Hindlimb muscle (tissue), 1 donor: ENCODE measurements at places on chromosomes 16 and 17.

- no peak for DNase-seq
These were observed 74.1 kb downstream of the ASIC2 start for GRCh38 chr17:33218698-33219601.

DNA sequence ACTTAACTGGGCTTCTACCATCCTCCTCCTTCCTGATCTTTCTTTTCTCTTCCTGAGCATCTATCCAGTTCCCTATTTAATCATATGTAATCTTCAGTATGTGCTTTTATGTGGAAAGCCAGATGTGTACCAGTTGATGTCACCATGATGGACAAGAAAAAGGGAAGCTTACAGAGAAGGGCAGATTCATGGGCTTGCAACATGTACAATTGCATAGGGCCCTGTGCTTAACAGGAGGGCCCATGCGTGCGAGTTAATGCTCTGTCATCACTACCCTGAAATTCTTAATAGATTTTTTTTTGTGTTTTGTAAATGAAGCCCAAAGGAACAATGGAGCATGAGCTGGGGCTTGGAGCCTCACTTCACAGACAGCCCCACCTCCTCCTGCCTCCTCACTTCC, 124.3 kb downstream of the CDH13 start:
- DNase-seq = no peak

DNA sequence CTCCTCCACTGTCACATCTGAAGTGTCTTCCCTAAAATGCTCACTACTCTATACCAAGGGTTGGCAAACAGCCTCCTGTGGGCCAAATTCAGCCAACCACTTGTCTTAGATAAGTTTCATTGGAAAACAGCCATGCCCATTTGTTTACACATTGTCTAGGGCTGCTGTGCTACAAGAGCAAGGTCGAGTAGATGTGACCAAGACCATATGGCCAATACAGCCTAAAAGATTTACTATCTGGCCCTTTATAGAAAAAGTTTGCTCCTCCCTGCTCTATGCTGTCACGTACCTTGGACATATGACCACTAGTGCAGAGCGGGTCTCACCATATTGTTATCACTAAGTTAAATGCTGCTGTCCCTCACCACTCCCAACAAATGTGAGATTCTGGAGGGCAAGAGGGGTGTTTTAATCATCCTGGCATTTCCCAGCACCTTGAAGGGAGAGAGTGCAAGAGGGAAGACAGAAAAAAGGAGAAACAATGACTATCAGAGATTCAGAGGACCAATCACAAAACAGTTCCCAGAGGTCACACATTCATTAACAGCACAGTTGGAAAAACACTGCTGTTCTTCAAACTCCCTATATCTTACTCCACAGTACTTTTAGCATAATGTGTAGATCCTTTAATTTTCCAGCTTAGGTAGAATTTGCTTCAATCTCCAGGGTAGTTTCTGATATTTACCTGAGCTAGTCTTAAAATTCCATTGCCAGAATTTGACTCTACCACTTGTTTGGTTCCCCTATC, 13.2 kb downstream of the LSM12 start:
- no peak for DNase-seq

DNA sequence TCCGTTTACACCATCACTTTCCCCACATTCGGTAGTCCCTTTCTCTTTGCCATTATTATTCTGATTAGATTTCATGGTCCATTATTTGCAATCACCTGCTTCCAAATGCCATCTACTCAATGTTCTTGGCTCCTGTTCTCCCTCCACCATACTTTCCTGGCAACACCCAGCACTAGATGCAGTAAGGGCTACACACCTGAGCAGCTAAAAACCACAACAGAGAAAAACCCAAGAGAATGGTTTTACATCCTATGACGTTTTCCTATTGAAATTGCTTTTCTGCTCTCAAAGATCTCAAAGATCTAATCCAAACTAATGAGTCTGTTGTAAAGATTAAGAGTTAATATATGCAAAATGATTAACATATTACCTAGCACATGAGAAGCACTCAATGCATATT, 441.3 kb downstream of the SHISA9 start:
- DNase-seq = no peak
